ENCODE measurements at places on chromosomes 5 and 9.

DNA sequence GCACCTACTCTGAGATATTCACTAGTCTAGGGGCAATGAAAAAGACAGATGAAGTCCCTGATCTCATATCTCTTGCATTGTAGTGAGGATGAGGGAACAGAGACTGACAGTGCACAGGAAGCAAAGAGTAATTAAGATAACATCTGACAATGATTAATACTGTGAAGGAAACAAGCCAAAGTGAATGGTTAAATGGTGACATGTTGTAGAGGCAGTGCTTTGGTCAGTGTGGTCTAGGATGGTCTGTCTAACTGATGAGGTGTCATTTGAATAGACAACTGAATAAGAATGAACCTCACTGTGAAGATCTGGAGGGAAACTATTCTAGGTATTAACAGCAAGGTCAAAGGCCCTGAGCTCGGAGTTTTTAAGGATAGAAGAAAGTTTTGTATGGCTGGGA is 333.3 kb upstream of the GRIA1 start:
- no peak for DNase-seq

DNA sequence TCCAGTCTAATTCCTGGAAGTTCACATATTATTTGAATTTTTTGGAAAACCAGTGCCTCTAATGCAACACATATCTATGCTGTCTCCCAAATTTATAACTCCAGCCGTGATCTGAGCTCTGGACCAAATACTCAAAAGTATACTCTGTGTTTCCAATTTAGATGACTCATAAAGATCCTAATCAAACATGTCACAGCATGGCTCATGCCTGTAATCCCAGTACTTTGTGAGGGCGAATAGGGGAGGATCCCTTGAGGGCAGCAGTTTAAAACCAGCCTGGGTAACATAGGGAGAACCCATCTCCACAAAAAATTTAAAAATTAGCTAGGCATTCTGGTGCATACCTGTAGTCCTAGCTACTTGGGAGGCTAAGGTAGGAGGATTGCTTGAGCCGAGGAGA is 388.0 kb downstream of the CDH12 start:
- no peak for DNase-seq

DNA sequence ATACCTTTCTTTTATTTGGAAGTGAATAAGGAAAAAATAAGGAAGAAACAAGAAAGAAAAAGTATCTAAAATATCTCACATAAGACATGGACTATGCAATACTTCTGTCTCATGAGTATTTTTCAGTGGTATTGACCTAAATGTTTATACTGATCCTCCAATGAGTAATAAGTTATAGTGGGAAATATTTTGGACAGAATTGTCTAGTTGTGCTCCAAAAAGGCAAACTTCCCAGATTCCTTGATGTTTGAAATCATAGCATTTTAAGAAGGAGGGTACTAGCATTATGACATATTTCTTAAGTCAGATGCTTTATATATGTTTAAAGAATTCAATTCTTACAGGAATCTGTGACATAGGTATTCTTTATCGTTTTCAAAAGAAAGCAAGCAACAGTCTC is 34.5 kb upstream of the BASP1 start:
- no peak for DNase-seq

DNA sequence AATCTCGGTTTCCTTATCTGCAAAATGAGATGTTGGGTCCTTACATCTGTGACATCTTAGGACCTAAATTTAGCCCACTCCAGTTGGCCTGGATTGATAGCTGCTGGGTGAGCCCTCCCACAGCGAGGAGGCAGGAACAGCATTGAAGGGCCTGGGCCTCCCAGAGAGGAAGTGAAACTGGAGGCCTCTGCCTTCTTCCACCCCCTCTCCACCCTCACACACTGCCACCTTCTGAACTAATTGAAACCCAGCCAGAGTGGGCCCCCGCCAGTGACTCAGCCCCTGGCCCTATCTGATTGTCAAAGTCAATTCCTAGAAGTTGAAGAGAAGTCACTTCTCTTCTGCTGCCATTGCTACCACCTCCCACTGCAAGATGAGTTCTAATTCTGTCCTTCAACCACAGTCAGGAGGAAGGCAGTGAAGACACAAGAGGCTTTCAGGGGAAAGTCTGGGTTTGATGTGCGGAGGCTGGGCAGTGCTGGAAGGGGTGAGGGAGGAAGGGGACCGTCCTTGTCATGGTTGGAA is 55.2 kb upstream of the NEK6 start:
- DNase-seq, result no peak

DNA sequence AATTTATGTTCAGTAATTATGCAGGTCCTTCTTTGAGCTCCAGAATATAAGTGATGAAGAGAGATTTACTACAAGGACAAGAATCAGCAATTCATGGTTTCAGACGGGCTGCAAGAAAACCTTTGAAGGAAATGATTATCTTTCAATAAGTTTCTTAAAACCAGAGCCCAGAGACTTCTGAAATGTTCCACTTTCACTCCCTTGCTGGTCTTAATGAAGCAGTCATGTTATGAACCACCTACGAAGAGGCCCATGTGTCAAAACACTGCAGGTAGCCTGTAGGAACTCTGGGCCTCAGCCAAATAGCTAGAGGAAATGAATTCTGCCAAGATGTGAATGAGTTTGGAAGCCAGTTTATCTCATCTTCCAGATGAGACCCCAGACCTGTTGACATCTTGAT is 505.9 kb upstream of the MEF2C start:
- DNase-seq, result no peak

Data from COLO829 (cell line).